ENCODE measurements at places on chromosomes 3 and 15.

- DNase-seq = no peak
These were observed 210.0 kb downstream of the MYRIP start for GRCh38 chr3:40019376-40019775.

GRCh38 chr15:73331991-73332925 lies 36.5 kb downstream of the HCN4 start:
- no peak for DNase-seq

GRCh38 chr3:115160295-115160694 lies 13.2 kb upstream of the ZBTB20 start:
- DNase-seq = no peak

DNA sequence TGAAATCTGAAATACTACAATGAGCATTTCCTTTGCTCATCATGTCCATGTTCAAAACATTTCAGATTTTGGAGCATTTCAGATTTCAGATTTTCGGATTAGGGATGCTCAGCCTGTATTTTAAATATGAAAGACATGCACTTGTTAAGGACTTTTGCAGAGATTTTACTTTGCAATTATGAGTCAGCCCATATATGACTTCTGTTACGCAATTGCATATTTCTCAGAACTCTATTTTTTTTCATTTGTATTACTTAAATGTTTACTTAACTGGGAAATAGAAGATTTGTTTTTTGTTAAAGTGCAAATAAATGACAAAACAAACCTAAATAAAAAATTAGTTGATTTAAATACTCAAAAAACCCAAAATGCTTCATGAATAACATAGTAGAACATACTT lies 376.2 kb downstream of the ZBTB20 start:
- DNase-seq = no peak

- no peak for DNase-seq
These were observed 162.2 kb upstream of the TLE3 start for GRCh38 chr15:70259640-70260508.

DNA sequence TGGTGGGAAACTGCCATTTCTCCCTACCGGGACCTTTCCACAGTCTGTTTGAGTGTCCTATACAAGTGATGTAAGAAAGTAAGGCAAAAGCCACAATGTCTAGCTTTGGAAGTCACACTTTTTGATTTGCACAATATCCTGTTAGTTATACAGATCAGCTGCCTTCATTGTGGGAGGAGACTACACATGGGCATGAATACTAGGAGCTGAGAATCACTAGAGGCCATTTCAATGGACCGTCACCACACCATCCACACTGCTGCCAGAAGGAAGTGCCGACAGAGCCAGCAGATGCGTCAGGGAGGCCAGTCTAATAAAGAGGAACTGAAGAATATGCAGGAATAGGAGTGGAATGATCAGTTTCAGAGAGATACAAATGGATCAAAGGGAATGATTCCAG lies 65.8 kb downstream of the SCN11A start:
- no peak for DNase-seq

DNA sequence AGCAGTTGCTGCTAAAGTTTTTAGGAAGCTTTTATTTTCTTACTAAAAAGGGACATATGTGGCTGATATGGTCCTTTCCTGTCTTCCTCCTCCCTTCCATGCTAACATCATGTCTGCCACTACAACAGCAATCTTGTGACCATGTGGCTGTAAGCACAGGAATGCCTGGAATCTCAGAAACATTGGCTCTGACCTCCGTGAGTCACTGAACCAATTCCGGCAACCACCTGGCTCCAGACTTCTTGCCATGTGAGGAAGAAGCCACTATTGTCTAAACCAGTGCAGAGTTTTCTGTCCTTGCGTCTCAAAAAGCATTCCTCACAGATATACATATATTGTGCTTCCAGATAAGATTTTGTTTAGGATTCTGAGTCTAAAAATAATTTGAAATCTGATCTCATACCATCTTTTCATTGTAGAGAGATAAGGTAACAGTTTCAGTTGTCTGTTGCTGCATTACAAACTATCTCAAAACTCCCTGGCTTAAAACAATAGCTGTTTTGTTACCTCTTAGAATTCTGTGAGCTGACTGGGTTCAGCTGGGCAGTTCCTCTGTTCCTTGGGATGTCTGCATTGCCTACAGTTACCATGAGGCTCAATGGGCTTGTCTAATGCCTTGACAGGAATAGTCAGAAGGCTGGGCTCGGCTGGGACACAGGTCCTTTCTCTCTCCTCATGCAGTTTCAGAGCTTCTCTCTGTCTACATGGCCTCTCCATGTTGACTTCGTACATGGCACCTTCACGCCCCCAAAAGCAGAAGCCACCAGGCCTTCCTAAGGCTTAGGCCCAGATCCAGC lies 77.3 kb upstream of the MAGI1 start:
- DNase-seq = peak; percentile 91

Measured in retinal pigment epithelial cell (primary cell).